ENCODE measurements at places on chromosomes 6 and 20.

DNA sequence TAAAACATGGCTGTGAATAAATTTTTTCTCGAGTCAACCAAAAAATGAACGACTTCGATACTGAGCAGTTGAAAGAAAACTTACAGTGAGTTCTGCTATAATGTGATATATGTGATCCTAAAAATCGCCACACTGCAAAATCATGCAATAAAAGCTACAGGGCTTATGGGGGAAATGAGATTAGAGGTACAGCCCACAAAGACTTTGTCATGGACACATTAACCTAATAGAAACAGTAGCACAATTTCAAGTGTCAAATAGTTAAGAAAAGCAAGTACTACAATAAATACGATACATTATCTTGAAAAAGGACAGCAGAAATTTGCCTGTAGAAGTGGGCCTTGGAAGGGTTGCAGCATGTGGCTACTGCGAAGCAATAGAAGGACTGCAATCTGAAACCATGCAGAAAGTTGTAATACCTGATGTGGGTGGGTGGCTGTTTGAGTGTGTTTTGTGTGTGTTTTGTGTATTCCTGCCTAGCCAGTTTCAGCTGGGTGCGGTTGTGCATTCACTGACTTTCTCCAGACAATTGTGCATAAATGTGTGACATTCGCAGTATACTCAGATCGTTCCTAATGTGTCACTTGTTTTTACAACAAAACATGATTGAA, 79.1 kb downstream of the RPP40 start:
- DNase-seq, result no peak

DNA sequence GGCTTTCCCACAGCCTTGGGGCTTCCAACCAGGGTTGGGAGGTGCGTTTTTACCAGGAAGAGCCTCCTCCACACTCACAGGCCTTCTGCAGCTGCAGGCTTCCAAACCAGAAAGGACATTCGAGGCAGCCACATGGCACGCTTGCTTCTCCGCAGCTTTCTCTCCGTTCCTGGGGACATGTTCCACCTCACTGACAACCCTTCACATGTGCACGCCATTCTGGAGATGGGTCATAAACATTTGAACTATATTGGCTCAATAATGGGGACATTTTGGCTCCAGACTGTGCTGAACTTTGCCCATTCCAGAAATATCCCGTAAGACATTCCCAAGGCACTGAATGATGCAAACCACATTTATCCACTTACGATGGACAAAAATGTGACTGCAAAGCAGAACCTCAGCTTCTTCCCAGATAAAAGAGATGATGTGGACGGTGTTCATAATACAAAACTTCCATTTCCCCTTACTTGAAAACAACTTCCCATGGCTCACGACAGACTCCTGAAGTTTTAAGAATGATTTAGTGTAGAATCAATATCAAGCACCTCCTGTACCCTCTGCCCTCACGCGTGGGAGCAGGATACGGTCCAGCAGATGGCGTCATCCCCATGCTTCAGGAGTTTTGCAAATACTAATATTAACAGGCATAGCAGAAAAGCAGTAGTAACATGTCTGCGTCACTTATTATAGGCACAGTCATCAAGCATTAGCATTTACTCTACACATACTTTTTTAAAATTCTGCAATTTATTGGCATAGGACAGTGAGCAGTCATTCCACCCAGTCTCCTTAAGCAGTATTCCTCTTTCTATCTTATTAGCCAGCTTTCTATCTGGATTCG, 25.4 kb upstream of the FOXF2 start:
- DNase-seq, result no peak

GRCh38 chr6:35590622-35591066, 77.9 kb upstream of the TULP1 start:
- DNase-seq, result no peak

GRCh38 chr20:58867211-58867610, 14.7 kb downstream of the GNAS start:
- no peak for DNase-seq

- no peak for DNase-seq
Measured at GRCh38 chr6:90361174-90361573, 64.5 kb upstream of the BACH2 start.

GRCh38 chr6:133689863-133690262, 199.1 kb upstream of the TCF21 start:
- DNase-seq, result no peak

- no peak for DNase-seq
Measured at GRCh38 chr6:13712599-13712898, 914 bp upstream of the RANBP9 start.

- DNase-seq, result no peak
Measured at GRCh38 chr20:1267161-1267560, 1.1 kb downstream of the SNPH start.

DNA sequence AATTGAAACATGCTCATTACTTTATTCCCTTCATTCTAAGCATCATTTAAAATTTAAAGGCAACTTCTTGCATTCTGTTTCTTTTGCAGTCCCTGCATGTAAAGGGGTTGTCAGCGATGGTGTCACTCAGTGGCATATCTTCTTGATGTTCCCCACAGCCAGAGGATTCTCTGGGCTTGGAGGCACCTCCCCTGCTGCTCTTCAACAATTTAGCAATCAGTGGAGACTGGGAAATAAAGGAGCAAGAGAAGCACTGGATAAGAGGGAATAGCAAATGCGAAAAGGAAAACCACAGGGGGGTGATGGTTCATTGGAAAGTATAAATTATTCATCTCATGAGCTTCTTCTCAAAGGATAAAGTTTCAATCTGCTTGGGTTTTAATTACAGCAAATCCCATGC, 30.7 kb upstream of the MC3R start:
- no peak for DNase-seq

- DNase-seq, result no peak
Measured at GRCh38 chr20:37123441-37123840, 27.6 kb upstream of the RBL1 start.

- no peak for DNase-seq
Measured at GRCh38 chr6:12952318-12952717, 235.8 kb downstream of the PHACTR1 start.

GRCh38 chr20:44288252-44288651, 22.8 kb downstream of the FITM2 start:
- DNase-seq, result no peak

GRCh38 chr6:156883497-156884252, 106.5 kb downstream of the ARID1B start:
- no peak for DNase-seq

- no peak for DNase-seq
Measured at GRCh38 chr20:24469894-24470745, 691 bp downstream of the SYNDIG1 start.

GRCh38 chr6:147278891-147279290, 74.7 kb downstream of the STXBP5 start:
- DNase-seq, result no peak

GRCh38 chr6:165231581-165232561, 77.5 kb downstream of the C6orf118 start:
- peak; percentile 17 for DNase-seq

GRCh38 chr20:49889001-49889934, 26.1 kb downstream of the SPATA2 start:
- no peak for DNase-seq

GRCh38 chr6:88547768-88548167, 381.6 kb upstream of the CNR1 start:
- DNase-seq, result no peak

DNA sequence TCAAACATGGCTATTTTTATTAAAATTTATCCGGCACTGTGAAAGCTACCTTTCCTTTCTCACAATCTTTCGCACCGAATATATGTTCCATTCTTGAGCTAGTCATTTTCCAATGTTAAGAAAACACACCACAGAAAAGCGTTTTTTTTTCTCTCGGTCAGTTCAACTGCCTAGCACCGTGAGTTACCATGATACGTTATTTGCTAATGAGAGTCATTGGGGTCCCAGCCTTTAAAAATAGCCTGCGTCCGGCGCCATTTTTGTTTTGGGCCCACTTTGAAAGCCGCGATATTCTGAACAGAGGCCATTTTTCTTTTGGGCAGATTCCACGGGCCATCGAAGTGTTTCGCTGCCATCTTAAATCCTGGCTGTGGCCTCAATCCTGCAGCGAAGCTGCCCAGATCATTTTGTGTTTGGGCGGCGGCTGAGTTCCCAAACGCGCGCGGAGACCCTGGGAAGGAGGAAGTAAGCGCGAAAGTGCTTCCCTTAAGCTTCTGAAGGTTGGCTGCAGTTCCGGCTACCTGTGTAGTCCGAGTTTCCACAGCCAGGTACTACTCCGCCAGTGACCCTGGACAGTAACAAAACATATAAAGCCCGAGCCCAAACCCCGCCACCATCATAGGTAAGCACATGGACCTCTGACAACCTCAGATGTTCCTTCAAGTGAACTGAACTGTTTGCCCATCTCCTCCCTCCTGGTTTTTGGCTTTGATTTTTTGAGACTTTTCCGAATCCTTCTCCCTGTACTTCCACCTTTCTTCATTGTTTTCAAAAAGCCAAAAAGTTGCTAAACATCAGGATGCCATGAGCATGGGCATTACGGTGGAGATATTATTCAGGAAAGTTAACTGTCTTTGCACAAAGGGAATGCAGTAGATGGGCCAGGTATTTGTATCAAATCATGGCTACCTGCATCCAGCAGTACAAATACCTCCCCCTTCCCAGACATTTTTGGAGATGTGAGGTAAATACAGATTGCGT, at the start of gene SLX4IP:
TSS of gene SLX4IP (plus strand) at position 474 of the 981 bp plus-strand sequence. CDS start 22,900 bp downstream, outside the sequence.
- peak; percentile 94 for DNase-seq

DNA sequence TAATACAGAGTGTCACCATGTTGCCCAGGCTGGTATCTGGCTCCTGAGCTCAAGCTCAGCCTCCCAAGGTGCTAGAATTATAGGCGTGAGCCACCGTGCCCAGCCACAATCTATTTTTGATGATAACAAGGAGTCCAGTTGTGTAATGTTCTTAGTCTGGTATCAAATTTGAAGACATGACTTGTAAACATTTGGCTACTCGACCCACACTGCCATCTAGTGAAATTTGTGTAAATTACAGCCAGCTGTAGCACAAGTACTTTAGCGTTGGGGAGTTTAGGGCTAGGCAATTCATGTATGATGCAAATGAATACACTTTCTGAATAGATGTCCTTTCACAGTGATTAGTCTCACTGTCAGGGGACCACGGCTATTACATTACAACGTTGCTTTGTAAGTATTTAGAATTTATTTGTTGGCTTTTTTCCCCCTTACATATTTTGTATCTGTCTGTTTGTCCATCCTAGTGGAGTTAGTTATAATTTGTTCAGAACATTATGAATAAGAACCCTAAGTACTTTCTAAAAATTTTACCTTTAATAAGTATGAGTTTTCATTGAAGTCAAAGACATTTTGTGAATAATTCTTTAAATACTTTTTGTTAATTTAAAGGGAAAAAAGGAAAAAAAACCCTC, 139.7 kb downstream of the PRDM13 start:
- DNase-seq, result peak; percentile 33

DNA sequence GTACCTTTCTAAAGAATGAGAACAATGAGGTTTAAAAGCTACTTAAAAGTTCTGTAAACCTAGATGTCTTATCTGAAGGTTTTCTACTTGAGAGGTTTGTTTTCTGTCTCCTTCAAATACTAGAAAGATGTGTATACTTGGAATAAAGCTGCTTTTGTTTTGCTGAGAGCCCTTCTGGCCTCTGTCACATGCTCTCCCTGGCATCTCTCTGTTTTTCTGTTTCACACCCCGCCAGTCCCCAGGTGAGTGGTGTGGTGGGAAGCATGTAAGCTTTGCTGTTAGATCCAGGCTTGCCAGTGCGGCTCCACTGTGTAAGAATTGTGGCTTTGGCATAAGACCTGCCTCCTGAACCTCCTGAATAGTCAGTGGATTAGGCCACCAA, 56.8 kb downstream of the SNX9 start:
- no peak for DNase-seq

- no peak for DNase-seq
Measured at GRCh38 chr6:7668936-7669335, 57.0 kb upstream of the BMP6 start.

- DNase-seq, result no peak
Measured at GRCh38 chr20:31673943-31674463, 36.3 kb downstream of the COX4I2 start.

- DNase-seq, result no peak
Measured at GRCh38 chr20:36129160-36129543, 25.4 kb upstream of the EPB41L1 start.

DNA sequence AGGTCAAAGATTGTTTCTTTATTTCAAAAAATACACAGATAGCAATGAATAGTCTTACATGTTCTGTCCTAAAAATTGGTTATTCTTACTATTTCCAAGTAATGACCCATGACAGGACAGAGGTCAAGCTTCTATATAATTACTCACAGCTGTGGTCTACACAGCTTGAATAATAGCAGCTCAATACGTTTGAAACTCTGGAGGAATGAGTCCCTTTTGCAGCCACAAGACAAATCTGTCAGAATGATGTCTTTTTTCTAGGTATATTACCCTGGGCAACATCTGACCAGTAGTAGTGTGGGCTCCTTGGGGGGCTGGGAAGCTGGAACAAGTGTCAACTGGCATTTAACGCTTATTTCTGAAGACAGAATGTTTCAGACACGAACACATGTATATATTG, 84.9 kb upstream of the HTR1B start:
- DNase-seq, result no peak

- no peak for DNase-seq
Measured at GRCh38 chr20:965956-966355, 36.2 kb downstream of the RSPO4 start.

DNA sequence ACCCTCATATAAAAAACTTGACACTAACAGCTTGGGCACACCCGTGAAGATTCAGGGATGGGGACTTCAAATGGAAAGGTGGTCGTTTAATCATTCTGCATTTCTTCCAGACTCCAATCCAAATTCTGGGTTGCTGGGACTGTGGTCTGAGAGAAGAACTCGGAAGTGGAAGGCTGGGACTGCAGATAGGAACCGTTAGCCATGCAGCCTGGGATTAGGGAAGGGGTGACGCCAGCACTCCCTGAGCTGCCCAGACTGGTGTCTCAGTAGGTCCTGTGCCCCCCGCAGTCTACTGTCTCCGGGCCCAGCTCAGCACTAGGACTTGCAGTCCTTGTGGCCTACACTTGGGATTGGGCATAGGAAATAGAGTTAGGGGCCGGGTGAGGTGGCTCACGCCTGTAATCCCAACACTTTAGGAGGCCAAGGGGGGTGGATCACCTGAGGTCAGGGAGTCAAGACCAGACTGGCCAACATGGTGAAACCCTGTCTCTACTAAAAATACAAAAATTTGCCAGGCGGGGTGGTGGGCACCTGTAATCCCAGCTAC, 511 bp upstream of the CLIC1 start:
- DNase-seq, result no peak

- no peak for DNase-seq
Measured at GRCh38 chr6:154617175-154617574, 106.7 kb upstream of the CNKSR3 start.

- DNase-seq, result peak; percentile 49
Measured at GRCh38 chr6:134347885-134348805, 30.2 kb upstream of the SGK1 start.

Measured in fibroblast of skin of left biceps (primary cell).